ENCODE measurements at places on chromosomes 16 and 17.

- DNase-seq = no peak
Measured at GRCh38 chr17:37361543-37361942, 14.2 kb upstream of the C17orf78 start.

DNA sequence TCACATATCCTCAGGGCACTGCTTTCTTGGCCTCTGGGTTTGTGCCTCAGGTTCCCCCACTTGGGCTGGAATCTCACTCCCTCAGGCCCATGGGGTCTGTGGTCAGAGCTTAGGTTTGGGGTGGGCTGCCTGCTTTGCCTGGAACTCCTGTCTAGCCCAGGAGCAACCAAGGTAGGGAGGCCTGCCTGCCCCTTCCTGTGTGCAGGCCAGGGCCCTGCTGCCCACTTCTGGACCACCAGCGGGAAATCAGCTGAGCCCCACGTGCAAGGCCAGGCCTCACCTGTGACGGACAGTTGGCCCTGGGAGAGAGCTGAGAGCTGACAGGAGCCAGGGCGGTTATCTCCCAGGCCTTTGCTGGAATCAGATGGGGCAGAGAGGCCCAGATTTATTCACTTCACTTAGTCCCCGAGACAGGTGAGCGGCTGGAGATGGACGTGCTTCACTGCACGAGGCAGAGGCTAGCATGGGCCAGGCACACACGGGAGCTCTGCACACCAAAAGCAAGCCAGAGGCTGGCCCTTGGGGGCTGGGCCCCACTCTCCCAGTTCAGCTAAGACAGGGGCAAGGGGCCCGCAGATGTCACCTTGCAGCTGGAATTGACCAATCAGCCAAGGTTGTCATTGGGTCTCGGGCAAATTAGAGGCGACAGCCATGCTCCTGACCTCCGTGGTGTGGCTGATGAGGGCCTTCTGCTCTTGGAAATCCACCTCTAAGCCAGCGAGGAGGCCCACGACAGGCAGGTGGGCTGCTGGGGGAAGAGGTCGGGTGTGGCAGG, 49.9 kb upstream of the DOC2B start:
- DNase-seq = no peak

DNA sequence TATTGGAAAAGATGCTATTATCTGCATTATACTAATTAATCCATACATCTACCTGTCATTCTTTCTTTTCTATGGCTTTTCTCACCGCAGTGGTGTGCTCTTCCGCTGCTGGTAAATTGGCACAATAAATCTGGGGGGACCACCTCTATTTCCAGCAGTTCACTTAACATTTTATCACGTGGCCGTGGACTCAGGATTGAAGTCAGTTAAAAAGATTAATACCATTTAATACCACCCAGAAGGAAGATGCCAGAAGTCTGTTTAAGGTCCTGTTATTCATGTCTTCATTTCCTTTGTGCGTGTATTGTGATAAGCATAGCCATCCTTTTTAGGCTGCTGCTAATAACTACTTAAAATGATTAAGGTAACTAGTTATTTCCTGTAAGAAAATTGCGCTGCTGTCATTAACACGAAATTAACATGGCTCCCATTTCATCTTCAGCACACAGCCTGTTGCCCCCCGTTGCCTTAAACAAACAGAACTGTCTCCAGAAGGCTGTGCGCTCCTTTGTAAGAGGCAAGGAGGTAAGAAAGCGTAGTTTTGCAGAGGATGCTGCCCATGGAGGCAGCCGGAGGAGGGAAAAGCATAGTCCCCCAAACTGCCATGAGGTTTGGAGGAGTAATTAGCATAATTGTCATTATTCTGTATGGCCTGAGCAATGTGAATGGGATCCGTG, 414.4 kb downstream of the UTP18 start:
- DNase-seq = no peak

- no peak for DNase-seq
Measured at GRCh38 chr17:34135841-34136240, 119.2 kb upstream of the CCL2 start.

- no peak for DNase-seq
Measured at GRCh38 chr16:68005786-68006286, 6.6 kb upstream of the DPEP2 start.

DNA sequence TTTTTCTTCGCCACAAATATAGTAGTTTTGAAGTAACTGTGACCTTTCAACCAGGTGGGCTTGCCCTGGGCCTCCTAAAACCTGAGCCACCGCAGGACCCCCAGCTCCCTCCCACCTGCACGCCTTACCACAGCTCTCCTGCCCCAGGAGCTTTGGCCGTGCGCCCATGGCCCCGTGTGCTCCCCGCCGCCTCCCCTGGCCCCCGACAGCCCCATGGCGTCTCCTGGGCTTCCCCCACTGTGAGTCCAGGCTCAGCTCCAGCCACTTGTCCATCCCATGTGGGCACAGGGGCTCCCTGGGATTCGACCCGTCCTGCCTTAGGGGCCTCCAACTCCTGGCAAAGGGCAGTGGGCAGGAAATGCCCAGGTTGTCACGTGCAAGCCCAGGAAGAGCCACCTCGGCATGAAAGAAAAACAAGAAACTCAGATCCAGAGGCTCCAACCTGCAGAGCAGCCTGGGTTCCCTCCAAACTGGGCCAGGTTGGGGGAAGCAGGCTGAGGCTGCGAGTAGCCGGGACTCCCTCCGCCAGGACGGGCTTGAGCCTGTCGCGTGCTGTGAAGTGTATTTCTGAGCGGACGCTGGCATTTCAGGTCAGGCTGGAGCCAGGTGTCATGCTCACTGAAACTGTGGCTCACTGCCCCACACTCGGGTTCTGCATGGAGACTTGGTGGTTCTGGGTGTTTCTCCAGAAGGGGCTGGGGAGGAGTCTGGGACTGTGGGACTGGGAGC, 5.8 kb downstream of the LGALS3BP start:
- DNase-seq = no peak

- DNase-seq = no peak
Measured at GRCh38 chr17:40301315-40301714, 7.7 kb upstream of the RARA start.

DNA sequence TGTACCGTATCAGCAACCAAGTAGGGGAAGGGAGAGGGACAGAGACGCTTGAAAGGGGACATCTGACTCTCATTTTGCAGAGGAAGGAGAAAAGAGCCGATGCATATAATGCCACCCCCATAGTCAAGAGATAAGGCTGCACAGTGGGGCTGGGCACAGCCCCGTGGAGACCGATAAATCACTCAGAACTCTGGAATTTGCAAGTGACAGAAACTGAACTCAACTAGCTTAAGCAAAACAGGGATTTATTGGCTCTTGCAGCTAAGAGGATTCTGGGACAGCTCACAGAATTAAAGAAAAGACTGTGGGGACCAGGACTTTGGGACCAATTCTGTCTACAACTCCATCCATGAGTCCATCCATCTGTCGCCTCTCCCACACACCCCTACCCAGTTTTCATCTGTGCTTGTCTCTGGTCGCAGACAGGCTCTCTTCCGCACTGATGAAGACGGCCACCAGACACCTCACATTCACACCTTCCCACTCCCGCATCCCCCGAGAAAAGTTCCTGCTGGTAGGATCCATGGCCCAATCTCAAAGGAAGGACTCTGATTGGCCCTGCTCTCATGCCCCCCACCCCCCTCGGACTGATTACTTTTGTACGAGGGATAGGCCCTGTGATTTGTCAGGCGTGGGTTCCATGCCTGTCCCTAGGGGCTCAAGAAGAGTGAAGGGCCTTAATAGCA, 105.9 kb upstream of the RPL38 start:
- no peak for DNase-seq
